H1 (cell line): ENCODE measurements at places on chromosomes 12 and 14. TPM values are rescaled to one million over a fixed set of nuclear protein-coding genes. Genes with fewer than 3 reads are reported as not detected.

- peak within 1 kb of the TSS; percentile 63 for H3K4me3 ChIP-seq
- no peak within 1 kb of the TSS for H3K27ac ChIP-seq
- H3K36me3 ChIP-seq: no peaks in the 10 kb centered on the region
- DNase-seq: no peak
- peaks cover 10% of the 10 kb centered on the region for H3K4me1 ChIP-seq
Observed at GRCh38 chr14:60648934-60649874, at the start of gene SIX1. Gene SIX1, minus strand, starts transcription at chr14:60649477. Its CDS starts 288 bp downstream, at chr14:60649189.

DNA sequence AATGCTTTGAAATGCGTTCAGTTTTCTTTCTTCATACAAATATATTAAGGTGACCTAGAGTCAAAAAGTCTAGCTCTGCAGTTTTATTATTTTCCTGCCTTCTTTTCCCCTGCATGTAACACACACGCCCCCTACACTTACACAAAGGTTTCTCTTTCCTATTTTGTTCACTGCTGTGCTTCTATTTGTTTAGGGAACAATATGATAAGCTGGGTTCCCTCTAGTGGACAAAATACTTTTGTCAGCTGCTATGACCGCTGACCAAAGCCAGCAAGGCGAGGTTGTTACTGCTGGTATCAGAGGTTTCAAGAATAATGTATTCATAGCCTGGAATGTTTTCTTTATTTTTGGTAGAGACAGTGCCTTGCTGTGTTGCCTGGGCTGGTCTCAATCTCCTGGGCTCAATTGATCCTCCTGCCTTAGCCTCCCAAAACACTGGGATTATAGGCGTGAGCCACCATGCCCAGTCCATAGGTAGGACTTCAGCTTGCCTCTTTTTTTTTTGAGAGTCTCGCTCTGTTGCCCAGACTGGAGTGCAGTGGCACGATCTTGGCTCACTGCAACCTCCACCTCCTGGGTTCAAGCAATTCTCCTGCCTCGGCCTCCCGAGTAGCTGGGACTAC lies 33.4 kb downstream of the FNTB start:
- H3K4me3 ChIP-seq: no peak overlapping the region
- no peaks in the 10 kb centered on the region for H3K4me1 ChIP-seq
- no peak overlapping the region for H3K27ac ChIP-seq
- no peaks in the 10 kb centered on the region; the same call in 1 of the 2 replicates for H3K36me3 ChIP-seq
- no peak for DNase-seq

GRCh38 chr12:77855548-77855947 lies 24.9 kb downstream of the NAV3 start:
- H3K27me3 ChIP-seq: no peaks in the 10 kb centered on the region
- DNase-seq: no peak
- H3K36me3 ChIP-seq: no peaks in the 10 kb centered on the region
- H3K4me3 ChIP-seq: no peak overlapping the region

DNA sequence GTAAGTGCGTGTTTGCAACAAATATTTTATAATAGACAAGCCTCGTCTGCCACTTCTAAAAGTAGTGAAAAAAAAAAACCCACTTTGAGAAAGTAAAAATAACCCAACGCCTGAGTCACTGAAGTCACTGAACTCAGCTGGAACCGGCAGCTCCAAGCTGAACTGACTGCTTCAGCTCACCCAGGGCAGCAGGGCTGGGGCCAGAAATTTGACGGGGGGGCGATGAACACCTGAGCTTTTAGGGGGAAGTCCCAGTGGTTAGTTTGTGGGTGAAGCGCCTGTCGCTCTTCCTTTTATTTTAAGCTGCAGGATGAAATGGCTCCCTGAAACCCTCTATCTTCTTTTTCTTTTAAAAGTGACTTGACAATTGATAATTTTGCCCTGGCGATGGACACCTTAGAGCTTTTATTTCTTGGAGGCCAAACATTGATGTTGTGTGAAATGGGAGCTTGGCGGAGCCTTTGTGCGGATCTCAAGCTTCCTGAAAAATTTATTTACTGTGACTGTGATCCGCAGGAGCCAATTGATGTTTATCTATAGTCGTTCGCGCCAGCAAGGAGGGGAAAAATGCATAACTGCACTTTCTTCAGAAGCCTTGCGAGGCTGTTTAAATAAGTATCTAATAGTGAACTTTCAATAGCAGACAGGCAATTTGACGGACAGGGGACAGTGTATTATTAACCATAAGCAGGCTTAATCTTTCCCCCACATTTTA lies 173.2 kb upstream of the MYL2 start:
- no peak overlapping the region for H3K27ac ChIP-seq
- H3K36me3 ChIP-seq: no peaks in the 10 kb centered on the region
- H3K4me1 ChIP-seq: no peaks in the 10 kb centered on the region; the same call in 1 of the 2 replicates
- no peak for DNase-seq
- no peaks in the 10 kb centered on the region for H3K27me3 ChIP-seq

SYCP3 gene
- total RNA-seq: 0.07 TPM in 1 of 2 replicates, not detected in the other

TMEM52B gene
- total RNA-seq: not detected in 2 replicates

DHRS2 gene
- total RNA-seq: 0.44 and 1.1 TPM in 2 replicates

ARHGEF25 gene
- total RNA-seq: 5.9 and 6.4 TPM in 2 replicates
